KG1 (cell line): ENCODE measurements at places on chromosomes 12 and 14.

DNA sequence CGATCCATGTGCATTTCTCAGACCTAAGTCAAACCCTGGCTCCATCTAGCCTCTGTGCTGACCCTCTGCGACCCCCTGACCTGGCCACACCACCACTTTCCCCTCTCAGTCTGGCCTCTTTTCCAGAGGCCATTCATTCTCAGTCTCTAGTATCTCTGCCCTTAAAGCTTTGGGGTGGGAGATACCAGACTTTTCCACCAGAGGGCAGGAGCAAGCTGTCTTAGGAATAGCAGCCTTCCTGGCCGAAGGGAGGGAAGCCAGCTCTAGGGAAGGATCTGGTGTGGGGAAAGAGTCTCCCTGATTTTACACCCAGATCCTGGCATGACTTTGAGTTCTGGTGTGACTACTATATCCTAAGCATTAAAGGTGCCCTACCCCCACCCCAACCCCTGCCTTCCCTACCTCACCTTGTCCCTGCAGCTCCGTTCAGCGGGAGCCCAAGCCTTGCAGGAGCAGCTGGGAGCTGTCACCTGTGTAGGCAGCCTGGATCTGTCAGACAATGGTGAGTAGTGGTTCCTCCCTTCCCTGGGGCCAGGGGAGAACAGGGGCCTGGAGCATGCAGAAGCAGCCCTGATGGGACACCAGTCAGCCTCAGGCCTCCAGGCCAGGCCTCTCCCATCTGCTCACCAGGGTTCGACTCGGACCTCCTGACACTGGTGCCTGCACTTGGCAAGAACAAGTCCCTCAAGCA is 6.6 kb downstream of the CARMIL3 start:
- peak; percentile 22 for DNase-seq

GRCh38 chr12:1470051-1470450 is 124.3 kb downstream of the FBXL14 start:
- DNase-seq: no peak

DNA sequence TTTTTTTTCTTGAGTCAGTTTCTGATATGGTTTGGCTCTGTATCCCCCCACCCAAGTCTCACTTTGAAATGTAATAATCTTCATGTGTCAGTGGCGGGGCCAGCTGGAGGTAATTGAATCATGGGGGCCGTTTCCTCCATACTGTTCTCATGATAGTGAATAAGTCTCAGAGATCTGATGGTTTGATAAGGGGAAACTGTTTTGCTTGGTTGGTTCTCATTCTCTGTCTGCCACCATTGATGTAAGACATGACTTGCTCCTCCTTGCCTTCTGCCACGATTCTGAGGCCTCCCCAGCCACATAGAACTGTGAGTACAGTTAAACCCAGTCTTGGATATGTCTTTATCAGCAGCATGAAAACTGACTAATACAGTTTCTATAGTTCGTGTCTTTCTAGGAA is 42.9 kb downstream of the WNK1 start:
- DNase-seq: no peak

GRCh38 chr12:10960211-10960610 is 21.1 kb upstream of the TAS2R14 start:
- no peak for DNase-seq

DNA sequence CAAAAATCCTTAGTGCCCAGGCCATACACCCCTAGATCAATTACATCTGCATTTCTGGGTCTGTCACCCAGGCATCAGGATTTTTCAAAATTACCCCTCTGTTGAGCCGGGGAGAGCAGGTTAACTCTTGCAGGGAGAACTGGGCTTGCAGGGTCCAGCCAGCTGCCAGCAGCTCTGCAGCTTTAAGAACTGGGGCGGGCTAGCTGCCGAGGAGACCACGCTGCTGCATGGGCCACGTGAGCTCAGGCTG is at the start of gene DGLUCY:
Gene DGLUCY, plus strand, starts transcription at position 245 of the 250 bp plus-strand sequence. CDS start 46,222 bp downstream, outside the sequence.
- peak; percentile 68 for DNase-seq

GRCh38 chr14:73816393-73816816 is 35.2 kb upstream of the PTGR2 start:
- DNase-seq: no peak

GRCh38 chr12:1864456-1864855 is 44.1 kb downstream of the LRTM2 start:
- no peak for DNase-seq

- DNase-seq: no peak
Observed at GRCh38 chr12:12533238-12533829, 29.3 kb downstream of the DUSP16 start.

DNA sequence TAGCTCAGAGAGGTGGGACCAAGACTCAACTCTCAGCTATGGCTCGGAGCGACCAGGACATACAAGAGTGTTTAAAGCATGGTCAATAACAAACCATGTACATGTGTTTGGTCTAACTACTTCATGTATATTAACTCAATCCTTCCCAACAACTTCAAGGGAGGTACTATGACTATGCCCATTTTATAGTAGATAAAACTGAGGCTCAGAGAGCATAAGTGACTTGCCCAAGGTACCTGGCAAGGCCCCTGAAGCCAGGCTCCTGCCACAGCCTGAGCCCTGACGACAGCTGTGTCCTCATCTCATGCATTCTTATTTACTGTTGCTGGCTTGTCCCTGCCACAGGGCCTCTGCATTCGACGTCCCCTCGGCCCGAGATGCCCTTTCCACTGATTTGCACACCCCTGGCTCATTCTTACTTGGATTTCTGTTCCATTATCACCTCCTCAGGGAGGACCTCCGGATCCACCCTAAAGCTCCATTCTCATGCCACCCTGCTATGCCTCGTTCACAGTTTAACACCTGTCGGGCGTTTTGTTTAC is 2.6 kb downstream of the TESC start:
- DNase-seq: no peak

GRCh38 chr12:1213205-1213604 is 222.2 kb downstream of the ERC1 start:
- DNase-seq: no peak

GRCh38 chr12:69070319-69071090 is 137.5 kb upstream of the CPM start:
- peak; percentile 7 for DNase-seq

GRCh38 chr14:67541448-67542387 is 8.6 kb downstream of the PLEKHH1 start:
- DNase-seq: no peak

- DNase-seq: no peak
Observed at GRCh38 chr12:106238146-106238545, 9.7 kb downstream of the CKAP4 start.

GRCh38 chr14:69882116-69882864 is 3.1 kb downstream of the SMOC1 start:
- no peak for DNase-seq

DNA sequence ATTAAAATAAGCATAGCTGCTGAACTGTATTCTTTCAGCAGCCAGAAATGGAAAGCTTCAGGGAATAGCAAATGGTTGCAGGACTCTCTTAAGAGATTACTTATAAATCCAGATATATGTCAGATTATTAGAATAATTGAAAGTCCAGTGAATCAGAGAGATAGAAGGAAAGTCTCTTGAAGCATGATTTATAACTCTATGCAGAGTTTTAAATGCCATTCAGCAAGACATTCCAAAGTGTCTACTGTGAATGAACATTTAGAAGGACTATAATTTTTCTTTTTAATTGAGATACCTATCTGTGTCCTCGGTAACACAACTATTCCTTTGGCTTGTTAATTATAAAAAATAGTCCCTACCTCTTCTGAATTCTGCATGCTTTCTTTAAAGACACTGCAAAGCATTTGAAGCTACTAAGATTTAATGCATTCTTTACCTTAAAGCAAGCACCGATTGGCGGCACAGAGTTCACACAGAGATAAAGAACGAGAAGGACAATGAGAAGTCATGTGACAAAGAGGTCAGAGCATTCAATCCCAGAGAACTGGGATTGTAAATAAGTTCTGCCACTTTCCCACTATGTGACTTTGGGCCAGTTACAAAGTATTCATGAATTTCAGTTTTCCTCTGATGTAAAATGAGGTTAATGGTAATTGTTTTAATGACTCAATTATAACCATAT is 371.0 kb upstream of the ATP2B1 start:
- no peak for DNase-seq

GRCh38 chr12:123997033-123997822 is 24.2 kb downstream of the ZNF664 start:
- DNase-seq: no peak

GRCh38 chr12:712172-712863 is 40.1 kb upstream of the WNK1 start:
- no peak for DNase-seq

DNA sequence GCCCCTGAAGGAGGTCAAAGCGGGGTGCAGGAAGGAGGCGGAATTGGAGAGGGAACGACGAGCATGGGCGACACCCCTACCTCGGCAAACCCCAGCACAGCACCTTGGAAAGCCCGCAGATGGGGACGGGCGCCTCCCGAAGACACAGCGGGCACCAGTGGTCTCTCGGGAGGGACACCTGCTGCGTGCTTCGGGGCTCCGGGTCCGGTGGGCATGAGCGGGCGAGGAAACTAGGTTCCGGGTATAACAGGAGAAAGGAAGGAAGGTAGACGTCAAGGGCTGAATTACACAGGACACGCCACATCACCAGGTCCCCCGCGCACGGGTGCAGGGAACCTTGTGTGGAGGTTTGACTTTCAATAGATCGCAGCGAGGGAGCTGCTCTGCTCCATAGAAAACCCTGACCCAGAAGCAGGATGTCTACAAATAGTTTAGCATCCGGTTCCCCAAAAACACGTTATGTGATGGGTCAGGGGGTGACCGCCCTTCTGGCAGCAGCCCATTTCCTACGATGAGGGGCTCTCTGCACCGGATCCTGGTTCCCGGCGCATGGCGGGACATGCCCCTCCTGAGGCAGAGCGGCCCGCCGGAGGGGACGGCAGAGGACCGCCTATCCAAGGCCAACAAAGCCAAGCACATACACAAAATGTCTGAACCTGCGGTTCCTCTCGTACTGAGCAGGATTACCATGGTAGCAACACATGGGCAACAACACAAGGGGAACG is 196.9 kb downstream of the ALG10 start:
- DNase-seq: no peak

GRCh38 chr14:55717621-55718020 is 137.6 kb downstream of the KTN1 start:
- DNase-seq: no peak

GRCh38 chr14:60863249-60863648 is 117.6 kb downstream of the TRMT5 start:
- no peak for DNase-seq
